ENCODE measurements at places on chromosomes 12 and 14.

- no peak for DNase-seq
Measured at GRCh38 chr12:26711072-26711471, 121.9 kb downstream of the ITPR2 start.

GRCh38 chr12:106067606-106068205 lies 71.0 kb downstream of the NUAK1 start:
- no peak for DNase-seq

- DNase-seq = no peak
Measured at GRCh38 chr14:69137843-69138535, 14.9 kb downstream of the DCAF5 start.

DNA sequence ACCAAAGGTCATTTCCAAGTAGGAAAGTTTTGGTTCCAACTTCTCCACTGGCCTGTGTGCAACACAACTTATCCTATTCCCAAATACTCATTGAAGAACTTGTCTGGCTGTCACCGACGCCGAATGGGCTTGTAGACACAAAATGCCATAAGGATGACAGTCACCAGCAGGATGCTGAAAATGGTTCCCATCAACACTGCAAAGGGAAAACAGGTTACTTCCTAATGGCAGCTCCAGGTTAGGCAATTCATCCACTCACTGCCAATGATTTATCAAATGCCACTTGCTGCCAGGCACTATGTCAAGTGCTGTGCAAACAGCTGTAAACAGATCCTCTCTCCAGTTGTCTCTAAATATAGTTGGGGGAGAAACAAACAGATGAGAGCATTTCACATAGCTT lies 6.1 kb downstream of the C12orf76 start:
- no peak for DNase-seq

DNA sequence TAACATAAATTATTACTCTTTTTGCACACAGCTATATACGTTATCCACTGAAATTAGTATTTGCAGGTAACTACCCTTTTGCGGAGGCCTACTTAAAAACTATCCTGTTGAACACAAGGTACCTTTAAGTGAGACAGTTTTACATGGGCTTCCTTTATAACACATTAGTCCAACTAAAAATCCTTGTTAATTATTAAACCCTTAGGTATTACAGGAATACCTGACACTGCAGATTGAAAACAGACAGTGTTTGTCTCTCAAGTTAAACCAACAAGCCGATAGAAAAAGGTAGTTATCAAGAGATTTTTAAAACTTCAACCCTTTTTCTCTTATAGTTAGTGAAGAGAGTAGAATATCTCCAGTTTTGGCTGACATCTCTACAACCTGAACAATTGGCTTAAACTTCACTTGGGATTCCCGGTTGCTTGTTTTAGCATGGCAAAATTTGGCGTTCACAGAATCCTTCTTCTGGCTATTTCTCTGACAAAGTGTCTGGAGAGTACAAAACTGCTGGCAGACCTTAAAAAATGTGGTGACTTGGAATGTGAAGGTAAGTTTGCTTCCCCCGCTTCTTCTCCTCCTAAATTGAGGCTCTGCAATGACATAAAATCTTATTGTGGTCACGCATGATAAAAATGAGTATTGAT lies at the start of gene MIA2:
MIA2 (plus strand) TSS at position 236 of the 647 bp plus-strand sequence; CDS start at position 436, 200 bp downstream.
- no peak for DNase-seq

GRCh38 chr12:1590221-1590979 lies 4.0 kb downstream of the FBXL14 start:
- DNase-seq = no peak

DNA sequence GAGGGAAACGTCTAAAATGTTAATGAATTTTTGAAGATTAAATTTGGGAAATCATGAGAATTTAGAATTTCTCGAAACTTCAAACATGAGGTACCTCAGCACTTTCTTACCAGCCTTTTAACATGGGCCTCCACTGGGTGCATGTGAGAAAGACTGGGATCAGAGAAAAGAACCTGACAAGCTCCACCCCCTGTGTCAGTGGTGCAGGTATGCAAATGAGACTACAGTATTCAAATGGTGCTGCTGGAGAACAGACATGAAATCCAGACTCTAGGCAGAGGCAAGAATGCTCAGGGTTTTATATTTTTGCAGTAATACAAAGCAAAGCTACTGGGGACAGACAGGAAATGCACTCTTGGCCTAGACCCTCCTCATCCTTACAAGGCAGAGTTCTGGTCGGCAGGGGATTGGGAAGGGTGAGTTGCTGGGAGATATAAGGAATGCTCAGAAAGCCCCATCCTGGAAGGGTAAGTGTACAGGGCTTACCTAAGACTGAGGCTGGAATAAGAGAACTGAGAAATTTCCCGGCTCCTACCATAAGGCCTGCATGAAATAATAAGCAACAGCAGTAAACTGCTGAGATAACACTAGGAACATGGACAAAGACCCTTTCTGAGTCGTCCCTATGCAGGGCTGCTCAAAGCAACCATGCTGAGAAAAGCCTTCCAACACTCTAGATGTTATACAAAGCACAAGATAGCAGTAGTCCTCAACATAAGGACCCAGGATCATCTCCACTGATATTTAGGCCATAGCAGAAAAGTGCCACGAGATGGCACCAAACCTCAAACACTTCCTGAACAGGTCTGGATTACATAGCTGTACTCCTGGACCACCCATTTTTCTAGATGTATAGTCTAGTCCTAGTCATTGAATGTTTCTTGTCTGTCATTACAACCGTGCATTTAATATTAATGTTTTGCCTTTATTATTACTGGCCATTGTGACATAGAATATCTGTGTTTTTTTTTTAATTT lies 260.8 kb downstream of the RASSF9 start:
- DNase-seq = no peak

- no peak for DNase-seq
Measured at GRCh38 chr12:46803517-46803916, 22.3 kb downstream of the SLC38A4 start.
